ENCODE measurements at places on chromosomes 11 and 22. TPM values are rescaled to one million over a fixed set of nuclear protein-coding genes. Genes with fewer than 3 reads are reported as not detected.

The KCNK7 gene
- polyA plus RNA-seq = 0.28 TPM

DNA sequence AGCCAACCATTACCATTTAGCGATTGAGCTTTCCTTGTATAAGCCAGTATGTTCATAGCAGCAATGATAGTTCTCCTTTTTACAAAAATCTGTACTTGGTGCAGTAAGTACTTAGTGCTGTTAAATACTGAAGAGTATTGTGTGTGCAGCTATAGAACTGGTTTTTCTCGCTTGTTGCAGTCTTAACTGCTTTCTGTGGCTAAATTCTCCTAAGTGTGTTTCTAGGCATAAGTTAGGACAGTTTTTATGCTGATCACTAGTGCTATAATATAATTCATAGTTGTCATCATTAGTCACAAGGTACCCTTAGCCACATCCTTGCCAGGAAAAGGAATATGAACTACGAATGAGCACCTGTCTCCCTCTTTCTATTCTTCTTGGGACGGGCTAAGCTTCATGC lies 107.7 kb downstream of the GRAMD1B start:
- DNase-seq = no peak

GRCh38 chr22:41260871-41261270 lies 20.1 kb upstream of the CHADL start:
- DNase-seq = no peak

DNA sequence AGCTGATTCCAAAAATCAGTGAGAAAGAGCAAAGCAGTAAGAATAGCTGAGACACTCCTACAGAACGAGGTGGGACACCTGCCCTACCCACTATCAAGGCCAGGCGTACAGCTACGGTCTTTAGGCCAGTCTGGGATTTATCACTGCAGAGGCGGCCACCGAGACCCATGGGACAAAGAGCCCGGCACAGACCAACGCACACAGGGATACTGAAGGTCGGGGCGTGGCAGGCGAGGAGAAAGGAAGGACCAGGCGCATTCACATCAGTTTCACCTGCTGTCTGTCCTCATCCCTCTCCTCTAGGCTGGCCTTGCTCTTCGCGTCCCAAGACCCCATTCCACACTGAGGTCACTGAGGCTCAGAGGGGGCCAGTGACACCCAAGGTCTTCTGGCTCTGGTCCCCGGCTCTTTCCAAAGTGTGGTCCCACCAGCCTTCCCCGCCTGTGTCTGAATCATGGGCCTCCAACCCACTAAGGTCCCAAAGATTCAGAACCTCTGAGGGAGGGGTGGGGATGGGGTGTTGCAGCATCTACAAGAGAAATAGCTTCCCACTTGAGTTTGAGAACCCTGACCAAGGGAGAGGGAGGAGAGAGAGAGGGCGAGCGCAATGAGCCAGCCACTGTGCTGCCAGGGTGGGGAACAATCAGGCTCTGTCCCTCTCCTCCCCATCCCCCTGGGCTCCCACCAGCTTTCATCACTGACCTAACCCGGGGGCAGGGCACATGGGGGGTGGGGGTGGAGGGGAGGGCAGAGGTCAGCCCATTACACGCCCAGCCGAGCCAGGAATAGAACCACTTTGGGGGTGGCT lies 7.2 kb upstream of the PICK1 start:
- no peak for DNase-seq

DNA sequence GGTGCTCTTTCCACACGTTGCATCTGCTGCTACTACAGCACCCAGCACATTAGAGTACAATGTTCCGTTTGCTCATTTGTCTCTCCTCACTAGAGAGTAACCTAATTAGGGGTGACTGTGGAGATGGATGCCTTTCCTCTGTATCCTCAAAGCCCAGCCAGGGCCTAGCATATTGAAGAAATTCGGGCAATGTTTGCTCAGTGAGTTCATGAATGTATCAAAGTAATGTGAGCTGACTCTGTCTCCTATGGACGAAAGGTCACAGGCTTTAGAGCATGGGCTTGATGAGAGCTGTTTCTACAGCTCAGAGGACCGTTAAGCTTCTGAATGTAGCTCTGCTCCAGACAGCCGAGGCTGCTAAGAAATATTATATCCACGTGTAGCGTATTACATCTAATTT lies 67.5 kb downstream of the C11orf58 start:
- DNase-seq = no peak

The OR5B21 gene
- polyA plus RNA-seq = not detected

DNA sequence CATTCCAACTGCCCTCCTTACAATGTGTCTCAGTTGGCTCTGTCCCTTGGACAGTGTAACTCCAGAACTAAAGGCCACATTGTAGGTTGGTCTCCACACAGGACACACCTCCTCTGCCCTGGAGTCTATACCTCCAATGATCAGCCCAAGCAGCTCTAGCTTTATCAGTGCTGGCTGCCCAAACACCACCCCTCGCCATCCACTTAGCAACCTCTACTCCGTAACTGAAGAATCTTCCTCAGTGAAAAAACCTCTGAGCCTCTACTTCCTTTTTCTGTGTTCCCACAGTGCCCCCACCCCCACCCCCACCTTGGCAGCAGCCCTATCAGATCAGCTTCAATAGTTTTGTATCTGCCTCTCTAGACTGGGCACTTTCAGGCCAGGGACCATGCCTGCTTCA lies 33.4 kb downstream of the SERPINH1 start:
- no peak for DNase-seq

The MPZL3 gene
- 6.5 TPM for polyA plus RNA-seq

The P2RY2 gene
- 0.58 TPM for polyA plus RNA-seq

The SLC35F2 gene
- polyA plus RNA-seq = 21.1 TPM

All from left kidney (tissue), 8 donors.